Epithelial cell of umbilical artery (primary cell): ENCODE measurements at places on chromosomes 5 and 9. TPM values are rescaled to one million over a fixed set of nuclear protein-coding genes. Genes with fewer than 3 reads are reported as not detected.

CCL19 gene
- total RNA-seq: not detected in 2 replicates

WDR38 gene
- not detected in 2 replicates for total RNA-seq

ADCY2 gene
- not detected in 2 replicates for total RNA-seq

C9orf43 gene
- 0.15 and 0.32 TPM in 2 replicates for total RNA-seq

IL9 gene
- total RNA-seq: not detected in 2 replicates

TSSK1B gene
- not detected in 2 replicates for total RNA-seq

MYOT gene
- total RNA-seq: not detected in 2 replicates

IL33 gene
- 72.0 and 78.3 TPM in 2 replicates for total RNA-seq

LCN9 gene
- total RNA-seq: not detected in 2 replicates

MLANA gene
- not detected in 2 replicates for total RNA-seq
